ENCODE measurements at places on chromosomes 13 and 19. TPM values are rescaled to one million over a fixed set of nuclear protein-coding genes. Genes with fewer than 3 reads are reported as not detected.

- peak; percentile 21 for DNase-seq
Observed at GRCh38 chr13:109904218-109904617, 117.8 kb upstream of the IRS2 start.

DNA sequence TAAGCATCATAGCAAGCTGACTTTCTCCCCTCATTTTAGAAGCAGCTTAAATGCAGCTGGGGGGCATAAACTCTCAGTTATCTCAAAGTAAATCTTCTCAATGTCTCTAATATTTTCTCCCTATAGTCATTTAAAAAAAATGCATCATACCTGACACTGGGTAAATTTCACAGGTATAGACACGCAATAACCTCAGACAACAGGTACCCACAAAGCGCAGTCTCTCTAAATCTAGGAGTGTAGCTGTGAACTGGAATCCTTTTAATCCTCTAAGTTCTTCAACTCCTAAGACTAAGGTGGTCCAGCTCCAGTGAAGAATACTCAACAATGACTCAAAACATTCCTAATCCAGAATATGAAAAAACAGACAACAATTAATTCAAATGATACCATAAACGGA is 141.2 kb downstream of the MYCBP2 start:
- DNase-seq = no peak

DNA sequence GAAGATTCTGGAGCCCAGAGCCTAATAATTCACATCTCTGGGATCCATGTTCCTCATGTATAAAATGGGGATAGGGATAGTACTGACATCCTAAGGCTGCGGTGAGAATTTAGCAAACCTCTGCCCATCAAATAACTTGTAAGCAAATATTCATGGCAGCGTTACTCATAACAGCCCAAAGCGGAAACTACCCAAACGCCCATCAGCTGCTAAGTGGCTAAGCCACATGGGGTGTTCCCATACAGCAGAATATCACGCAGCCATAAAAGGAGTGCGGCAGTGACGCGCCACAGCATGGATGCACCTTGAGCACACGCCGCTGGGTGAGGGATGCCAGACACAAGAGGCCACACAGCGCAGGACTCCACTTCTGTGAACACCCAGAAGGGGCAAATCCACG is 19.7 kb downstream of the VRK3 start:
- DNase-seq = no peak

GRCh38 chr19:36797786-36798108 is 25.1 kb upstream of the ZNF850 start:
- DNase-seq = no peak

- no peak for DNase-seq
Observed at GRCh38 chr13:99386495-99386894, 79.3 kb upstream of the GPR183 start.

- no peak for DNase-seq
Observed at GRCh38 chr19:10805065-10805757, 30.8 kb downstream of the TMED1 start.

The KLK13 gene
- not detected for total RNA-seq

- no peak for DNase-seq
Observed at GRCh38 chr19:51586799-51587198, 15.7 kb downstream of the ZNF175 start.

- no peak for DNase-seq
Observed at GRCh38 chr13:92259523-92259922, 861.1 kb downstream of the GPC5 start.

DNA sequence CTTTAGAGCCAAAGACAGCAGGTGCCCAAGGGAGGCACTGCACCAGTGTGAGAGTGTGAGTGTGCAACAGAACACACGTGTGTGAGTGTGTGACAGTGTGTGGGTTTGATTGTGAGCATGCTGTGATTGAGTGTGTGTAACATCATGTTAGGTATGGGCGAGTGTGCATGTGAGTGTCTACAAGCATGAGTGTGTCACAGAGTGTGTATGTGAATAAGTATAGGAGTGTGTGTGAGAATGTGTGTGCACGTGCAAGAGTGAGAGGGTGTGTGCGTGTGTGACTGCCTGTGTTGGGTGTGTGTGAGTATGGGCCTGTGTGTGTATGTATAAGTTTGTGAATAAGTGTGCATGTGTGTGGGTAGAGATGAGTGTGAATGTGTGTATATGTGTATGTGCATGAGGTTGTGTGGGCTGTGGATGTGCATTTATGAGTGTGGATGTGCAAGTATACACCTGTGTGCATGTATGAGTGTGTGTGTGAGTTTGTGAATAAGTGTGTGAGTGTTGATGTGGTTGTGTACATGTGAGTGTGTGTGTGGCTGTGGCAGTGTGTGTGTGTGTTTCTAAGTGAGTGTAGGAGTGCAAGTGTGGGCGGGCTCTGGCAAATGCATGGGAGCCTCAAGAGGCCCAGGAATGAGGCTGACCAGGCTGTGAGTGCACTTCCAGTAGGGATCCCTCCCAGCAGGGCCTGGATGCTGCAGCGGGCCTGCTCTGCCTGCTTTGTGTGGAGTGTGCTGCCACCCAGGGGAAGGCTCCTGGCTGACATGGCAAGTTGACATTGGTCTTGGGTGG is 198.4 kb downstream of the COL4A1 start:
- DNase-seq = peak; percentile 70

DNA sequence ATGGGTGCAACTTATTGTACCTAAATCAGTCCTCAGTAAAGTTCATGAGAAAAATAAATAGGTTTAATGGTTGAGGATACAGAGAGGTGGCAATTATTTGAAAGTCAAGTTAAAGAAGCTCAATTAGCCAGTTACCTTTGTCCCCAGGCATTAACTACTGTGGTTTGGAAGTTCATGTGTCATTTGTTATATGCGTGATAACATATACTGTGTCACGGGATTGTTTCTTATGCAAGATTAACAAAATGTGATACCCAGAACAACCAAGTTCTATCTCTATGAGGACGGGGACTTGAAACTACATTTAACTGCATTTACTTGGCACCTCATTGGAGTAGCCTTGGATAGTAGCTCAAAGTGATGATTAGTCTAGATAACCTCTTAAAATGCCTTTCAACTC is 13.9 kb upstream of the KATNAL1 start:
- DNase-seq = no peak

- peak; percentile 32 for DNase-seq
Observed at GRCh38 chr19:16025108-16026101, 50.9 kb upstream of the TPM4 start.

- no peak for DNase-seq
Observed at GRCh38 chr19:50906217-50906616, 5.0 kb downstream of the KLK4 start.

- no peak for DNase-seq
Observed at GRCh38 chr19:17475541-17476115, 5.3 kb downstream of the SLC27A1 start.

- DNase-seq = peak; percentile 76
Observed at GRCh38 chr13:60448907-60449510, 52.0 kb downstream of the TDRD3 start.

DNA sequence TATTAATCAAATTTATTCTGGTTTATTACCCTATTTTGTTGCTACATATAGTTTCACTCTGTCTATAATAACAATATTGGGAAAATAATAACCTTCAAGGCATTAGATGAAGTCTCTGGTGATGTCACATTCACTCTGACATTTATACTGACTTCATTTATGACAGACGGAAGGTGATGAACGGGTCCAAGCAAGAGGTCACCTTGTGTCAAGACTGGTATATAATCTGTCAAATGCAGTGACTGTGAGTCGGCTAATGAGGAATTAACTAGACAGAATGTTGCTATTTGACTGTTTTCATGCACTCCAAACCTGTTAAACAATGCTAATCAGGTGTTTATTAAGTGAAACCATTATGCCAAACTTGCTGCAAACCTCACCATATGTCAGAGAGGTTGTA is 800.5 kb upstream of the KLHL1 start:
- DNase-seq = no peak

DNA sequence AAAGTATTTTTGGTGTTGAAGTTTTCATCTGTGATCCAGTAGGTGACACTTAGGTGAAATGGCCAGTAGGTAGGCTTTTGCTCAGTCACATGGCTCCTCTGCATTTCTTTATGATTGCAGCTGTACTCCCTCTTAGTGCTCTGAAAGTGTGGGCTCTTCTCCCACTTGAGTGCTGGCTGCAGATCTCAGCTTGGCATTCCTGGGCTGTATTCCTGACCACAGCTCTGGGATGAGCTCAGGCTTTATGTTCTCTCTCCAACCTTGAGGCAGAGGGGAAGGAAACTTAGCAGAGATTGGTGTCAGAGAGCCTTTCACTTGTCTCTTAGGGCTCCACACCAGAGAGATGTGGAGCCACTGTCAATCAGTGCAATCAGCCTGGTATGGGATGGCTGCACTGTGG is 254.3 kb downstream of the NDFIP2 start:
- DNase-seq = no peak

- no peak for DNase-seq
Observed at GRCh38 chr13:21673789-21674489, 3.1 kb downstream of the FGF9 start.

GRCh38 chr13:40476175-40476958 is 190.1 kb downstream of the FOXO1 start:
- DNase-seq = no peak

- DNase-seq = peak; percentile 47
Observed at GRCh38 chr19:4732680-4733114, 9.1 kb upstream of the DPP9 start.

GRCh38 chr13:101211261-101211660 is 205.0 kb downstream of the NALCN start:
- peak; percentile 2 for DNase-seq

The PRODH2 gene
- total RNA-seq = 0.20 TPM

The SHISA7 gene
- not detected for total RNA-seq

DNA sequence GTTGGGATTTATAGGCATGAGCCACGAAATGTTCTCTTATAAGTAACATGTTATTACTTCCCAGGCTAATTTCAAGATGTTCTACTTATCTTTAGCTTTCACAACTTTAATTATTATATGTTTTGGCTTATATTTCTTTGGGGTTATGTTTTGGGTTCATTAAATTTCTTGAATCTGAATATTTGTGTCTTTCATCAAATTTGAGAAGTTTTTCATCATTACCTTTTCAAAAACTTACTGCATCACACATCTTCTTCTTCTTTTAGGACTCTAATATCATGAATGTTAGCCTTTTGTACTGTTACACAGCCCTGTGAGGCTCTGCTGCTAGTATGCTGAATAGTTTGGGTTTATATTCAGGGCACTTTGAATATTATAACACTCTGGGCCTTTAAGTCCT is 9.7 kb upstream of the ZNF266 start:
- DNase-seq = no peak

The UFM1 gene
- total RNA-seq = 77.0 TPM

The MBD3L3 gene
- not detected for total RNA-seq

The OR7E24 gene
- not detected for total RNA-seq

The PRKCG gene
- 0.15 TPM for total RNA-seq

DNA sequence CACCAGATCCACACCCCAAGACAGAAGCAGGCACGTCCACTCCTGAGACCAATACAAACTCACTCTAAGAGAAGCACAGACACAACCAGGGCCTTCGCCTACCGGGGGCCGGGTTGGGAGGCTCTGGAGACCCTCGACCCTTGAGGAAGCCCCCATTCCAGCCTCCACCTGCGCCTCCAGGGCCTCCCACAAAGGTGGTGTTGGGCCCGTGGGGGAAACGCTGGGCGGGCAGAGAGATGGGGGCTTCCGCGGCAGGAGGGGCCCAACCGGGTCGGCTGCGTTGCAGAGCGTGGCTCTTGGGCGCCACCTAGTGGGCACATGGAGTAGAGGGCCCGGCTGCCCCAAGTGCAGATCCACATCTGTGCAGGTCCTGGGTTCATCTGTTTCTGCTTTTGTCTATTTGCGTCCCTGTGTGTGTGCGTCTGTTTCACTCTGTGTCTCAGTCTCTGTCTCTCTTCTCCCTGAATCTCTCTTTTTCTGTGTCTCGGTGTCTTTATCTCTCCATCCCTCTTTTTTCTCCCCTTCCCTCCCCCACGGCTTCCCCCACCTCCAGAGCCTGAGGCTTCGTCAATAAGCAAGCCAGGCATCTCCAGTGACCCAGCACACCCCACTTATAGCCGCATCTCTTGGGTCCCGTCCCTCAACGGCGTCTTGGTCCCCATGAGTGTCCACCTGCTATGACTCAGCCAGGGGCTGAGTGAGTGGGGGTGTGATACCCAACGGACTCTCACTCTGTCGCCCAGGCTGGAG is 10.5 kb upstream of the TINCR start:
- DNase-seq = no peak

The TLE6 gene
- total RNA-seq = 0.69 TPM

DNA sequence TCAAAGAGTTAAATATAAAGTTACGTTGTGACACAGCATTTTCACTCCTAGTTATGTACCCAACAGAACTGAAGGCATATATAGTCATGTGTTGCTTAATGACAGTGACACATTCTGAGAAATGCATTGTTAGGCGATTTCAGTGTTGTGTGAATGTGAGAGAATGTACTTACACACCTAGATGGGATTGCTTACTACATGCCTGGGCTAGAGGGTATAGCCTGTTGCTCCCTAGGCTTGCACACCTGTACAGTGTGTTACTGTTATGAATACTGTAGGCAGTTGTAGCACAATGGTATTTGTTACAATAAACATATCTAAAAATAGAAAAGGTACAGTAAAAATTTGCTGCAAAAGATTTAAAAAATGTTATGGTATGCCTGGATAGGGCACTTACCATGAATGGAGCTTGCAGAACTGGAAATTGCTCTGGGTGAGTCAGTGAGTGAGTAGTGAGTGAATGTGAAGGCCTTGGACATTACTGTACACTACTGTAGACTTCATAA is 89.2 kb downstream of the DHRS12 start:
- peak; percentile 77 for DNase-seq

The SLITRK6 gene
- total RNA-seq = 0.17 TPM

GRCh38 chr19:927780-928401 is 2.1 kb downstream of the ARID3A start:
- DNase-seq = no peak

The SYNGR4 gene
- total RNA-seq = not detected

The ZNF285 gene
- 7.7 TPM for total RNA-seq

Measured in renal cortical epithelial cell (primary cell).